ENCODE measurements at places on chromosomes 16 and 17.
A peak's percentile ranks its signal among the peaks of the same experiment; 100 is the strongest.

GRCh38 chr17:65888649-65889048, 303.3 kb downstream of the CEP112 start:
- no peak for DNase-seq

- no peak for DNase-seq
Observed at GRCh38 chr16:77894162-77894561, 105.8 kb downstream of the VAT1L start.

DNA sequence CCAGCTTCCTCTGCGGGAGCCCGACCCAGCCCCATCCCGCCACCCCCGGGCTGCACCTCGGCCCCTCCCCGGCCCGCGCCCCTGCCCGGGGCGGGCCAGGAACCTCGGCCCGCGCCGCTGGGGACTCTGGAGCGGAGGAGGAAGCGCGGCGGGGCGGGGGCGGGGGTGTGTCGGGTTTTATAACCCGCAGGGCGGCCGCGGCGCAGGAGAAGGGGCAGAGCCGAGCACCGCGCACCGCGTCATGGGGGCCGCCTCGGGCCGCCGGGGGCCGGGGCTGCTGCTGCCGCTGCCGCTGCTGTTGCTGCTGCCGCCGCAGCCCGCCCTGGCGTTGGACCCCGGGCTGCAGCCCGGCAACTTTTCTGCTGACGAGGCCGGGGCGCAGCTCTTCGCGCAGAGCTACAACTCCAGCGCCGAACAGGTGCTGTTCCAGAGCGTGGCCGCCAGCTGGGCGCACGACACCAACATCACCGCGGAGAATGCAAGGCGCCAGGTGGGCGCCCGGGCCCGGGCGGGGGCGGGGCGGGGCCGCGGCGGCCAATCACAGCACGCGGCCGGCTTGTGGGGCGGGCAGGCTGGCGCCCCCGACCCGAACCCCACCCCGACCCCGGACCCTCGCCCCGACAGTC, at the start of gene ACE:
TSS of gene ACE (plus strand) at position 208 of the 626 bp plus-strand sequence. CDS start at position 242, 34 bp downstream.
- DNase-seq = no peak

DNA sequence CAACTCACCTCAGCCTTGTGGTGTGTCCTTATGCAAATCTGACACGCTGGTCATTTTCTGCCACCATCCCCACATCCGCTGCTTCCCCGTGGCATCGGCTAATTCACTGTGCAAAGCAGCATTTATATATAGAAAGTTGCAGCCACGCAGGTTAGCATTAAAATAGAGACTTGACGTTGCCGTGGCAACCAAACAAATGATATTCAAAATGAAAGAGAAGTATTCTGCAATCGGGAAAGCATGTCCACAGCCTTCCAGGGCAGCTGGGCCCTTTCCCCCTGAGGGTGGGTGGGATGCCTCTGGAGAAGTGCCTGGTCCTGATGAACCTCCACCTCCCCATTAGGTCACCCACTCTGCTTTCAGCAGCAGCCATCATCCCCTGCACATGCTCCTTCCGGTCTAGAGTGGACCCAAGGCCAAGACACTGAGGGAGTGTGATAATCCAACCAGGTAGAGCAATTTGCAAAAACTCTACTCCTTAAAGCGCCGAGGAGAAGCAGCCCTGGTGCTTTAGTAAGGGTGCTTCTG, 138.7 kb downstream of the GAS7 start:
- no peak for DNase-seq

- DNase-seq = no peak
Observed at GRCh38 chr17:39787743-39788484, 50.2 kb downstream of the GRB7 start.

DNA sequence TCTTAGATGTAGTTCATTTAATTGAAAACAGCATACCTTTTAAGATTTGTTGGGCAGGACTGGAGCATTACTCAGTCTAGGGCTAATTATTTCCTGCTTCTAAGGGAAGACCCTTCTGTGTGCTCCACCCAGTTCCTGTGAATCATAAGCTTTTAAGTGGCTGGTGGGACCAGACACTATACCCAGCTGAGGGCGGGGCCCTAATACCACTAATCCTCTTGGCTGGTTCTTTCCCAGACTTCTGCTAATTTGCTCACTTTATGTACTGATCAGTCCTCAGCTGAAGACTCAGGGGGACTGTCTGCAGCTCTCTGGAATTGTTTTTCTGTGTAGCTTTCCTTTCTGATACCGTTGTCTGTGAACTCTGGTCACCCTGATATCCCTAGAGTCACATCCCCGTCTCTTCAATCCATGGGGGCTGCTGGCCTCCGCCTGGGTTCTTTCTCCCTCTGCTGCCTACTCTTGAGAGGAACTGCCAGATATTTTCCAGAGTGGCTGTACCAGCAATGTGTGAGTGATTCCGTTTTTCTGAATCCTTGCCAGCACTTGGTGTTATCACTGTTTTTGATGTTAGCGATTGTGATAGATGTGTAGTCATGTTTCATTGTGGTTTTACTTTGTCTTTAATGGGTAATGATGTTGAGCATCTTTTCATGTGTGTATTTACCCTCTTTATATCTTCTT, 35.1 kb downstream of the MFSD11 start:
- DNase-seq = peak; percentile 44

- no peak for DNase-seq
Observed at GRCh38 chr17:64091116-64091515, 38.8 kb downstream of the ERN1 start.

DNA sequence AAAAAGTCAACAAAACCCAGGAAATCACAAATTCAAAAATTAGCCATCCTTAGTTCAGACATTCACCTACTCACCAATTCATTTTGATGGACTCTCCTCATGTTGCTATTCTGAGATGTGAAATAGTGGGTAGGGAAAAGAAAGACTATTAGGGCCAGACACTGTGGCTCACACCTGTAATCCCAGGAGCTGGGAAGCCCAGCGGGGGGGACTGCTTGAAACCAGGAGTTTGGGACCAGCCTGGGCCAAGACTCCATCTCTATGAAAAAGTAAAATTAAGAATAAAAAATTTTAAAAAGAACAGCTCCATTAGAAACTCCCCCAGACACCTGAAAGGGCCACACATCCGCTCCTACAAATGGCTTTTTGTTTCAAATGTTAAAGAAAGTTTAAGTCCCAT, 21.4 kb downstream of the UBE2O start:
- no peak for DNase-seq

DNA sequence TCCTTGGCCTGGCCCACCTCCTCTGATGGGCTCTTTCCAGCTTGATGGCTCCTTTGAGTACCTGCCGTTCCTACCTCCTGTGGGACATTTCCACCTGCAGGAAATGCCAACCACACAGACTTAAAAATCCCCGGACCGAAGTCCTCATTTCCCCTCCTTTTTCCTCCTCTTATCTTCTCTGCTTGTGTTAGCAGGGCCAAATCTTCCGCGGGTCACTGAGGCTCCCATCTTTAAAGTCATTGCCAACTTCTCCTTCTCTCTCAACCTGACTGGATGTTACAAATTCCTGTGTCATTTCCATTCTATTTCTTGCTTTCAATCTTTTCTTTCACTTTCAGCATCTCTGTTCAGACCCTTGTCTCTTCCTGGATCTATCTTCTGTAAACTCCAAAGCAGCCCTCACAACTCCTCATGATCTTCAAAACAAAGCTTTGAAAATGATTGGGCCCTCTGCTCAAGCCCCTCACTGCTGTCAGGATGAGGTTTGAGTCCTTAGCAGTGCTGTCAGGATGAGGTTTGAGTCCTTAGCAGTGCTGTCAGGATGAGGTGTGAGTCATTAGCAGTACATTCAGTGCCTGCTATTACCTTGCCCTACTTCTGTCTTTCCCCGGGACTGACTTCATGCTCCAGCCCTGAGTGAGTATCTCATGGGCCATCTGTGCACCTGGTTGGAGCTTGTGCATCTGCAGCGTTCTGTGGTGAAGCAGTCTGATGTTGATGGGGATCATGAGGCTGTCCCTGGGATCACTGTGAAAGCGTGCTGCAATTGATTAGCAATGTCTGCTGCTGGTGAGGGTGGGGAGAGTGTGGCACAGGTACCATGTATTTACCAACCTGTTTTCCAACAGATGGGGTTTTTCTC, 100.1 kb downstream of the IRF8 start:
- DNase-seq = no peak

DNA sequence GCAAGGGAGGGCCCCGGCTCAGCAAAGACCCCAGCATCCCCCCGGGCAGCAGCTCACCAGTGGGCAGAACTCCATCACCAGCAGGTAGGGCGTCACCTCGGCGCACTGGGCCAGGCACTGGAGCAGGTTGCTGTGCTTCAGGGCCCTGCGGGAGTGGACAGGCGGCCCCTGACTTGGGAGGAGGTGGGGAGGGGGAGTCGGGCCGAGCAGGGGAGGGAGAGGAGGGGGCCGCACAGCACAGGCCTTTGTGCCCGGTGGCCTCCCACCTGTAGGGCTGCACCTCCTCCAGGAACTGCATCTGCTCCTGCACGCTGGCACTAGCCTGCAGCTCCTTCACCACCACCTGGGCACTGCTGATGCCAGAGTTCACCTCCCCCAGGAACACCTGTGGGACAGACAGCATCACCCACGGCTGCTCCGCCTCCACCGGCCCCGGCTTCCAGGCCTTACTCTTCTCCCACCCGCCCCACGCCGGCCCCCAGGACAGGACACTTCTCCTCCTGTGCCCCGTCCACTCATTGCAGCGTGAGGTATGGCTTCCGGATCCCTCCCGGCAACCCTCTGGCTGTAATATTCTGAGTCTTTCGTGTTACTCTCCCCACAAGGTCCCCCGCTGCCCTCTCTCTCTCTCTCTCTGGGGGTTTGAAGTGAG, 37.7 kb upstream of the PVALEF start:
- no peak for DNase-seq

GRCh38 chr17:73586921-73587602, 57.2 kb downstream of the SDK2 start:
- no peak for DNase-seq

GRCh38 chr17:63881935-63882601, at the start of gene GH2:
TSS of gene GH2 (minus strand) at chr17:63881944. CDS start at chr17:63881801, 143 bp downstream.
- peak; percentile 63 for DNase-seq

GRCh38 chr16:2229632-2230250, 6.3 kb downstream of the E4F1 start:
- DNase-seq = no peak

GRCh38 chr17:61784510-61784909, 78.8 kb downstream of the BRIP1 start:
- no peak for DNase-seq
